ENCODE measurements at places on chromosomes 16 and 17.

DNA sequence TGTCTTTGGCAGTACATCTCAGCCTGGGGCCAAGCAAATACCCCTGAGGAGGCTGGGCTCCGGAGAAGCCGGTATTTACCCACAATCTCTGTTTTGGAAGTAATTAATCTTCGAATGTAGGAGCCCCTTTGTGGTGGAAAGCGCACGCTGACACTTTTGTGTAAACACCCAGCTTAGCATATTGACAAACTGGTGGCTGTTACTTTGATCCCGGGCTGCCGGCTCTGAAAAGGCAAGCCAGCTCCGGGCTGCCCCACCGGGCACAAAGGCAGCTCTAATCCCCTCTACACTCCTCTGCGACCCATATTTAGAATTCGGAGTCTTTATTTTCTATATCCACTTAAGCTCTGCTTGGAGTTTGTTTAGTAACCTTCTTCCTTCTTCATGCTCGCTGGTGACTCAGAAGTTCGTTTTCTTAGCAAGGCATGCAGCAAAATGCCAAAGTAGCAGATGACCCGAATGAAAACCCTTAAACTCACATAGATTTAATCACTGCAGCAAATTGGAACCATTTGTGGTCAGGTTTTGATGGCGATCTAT is 144.0 kb upstream of the IRX3 start:
- peak; percentile 62 for DNase-seq

- no peak for DNase-seq
Measured at GRCh38 chr17:70563281-70563820, 394.0 kb downstream of the KCNJ2 start.

DNA sequence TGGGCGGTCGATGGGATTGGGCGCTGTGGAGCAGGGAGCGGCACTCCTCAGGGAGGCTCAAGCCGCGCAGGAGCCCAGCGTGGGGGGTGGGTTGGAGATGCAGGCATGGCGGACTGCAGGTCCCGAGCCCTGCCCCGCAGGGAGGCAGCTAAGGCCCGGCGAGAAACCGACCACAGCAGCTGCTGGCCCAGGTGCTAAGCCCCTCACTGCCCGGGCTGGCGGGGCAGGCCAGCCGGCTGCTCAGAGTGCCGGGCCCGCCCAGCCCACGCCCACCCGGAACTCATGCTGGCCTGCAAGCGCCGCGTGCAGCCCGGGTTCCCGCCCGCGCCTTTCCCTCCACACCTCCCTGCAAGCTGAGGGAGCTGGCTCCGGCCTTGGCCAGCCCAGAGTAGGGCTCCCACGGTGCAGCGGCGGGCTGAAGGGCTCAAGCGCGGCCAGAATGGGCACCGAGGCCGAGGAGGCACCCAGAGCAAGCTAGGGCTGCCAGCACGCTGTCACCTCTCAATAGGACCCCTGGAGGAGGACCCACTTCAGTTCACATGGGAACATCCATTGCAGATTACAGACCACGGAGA is 20.5 kb upstream of the METTL16 start:
- no peak for DNase-seq

GRCh38 chr16:30472328-30472942 is at the start of gene ITGAL:
TSS of gene ITGAL (plus strand) at chr16:30472742. CDS start at chr16:30472838, 96 bp downstream.
- DNase-seq = no peak

- no peak for DNase-seq
Measured at GRCh38 chr17:80082403-80083135, 18.8 kb upstream of the GAA start.

GRCh38 chr17:44417553-44417952 is 28.1 kb upstream of the ITGA2B start:
- DNase-seq = peak; percentile 33
